CD4-positive, alpha-beta T cell treated with Interleukin-10 for 1 hour (primary cell): ENCODE measurements at places on chromosomes 11 and 22.

- no peak for DNase-seq
Observed at GRCh38 chr11:704781-705645, 1.0 kb upstream of the EPS8L2 start.

- DNase-seq = no peak
Observed at GRCh38 chr11:114192841-114193389, 103.3 kb upstream of the NNMT start.

DNA sequence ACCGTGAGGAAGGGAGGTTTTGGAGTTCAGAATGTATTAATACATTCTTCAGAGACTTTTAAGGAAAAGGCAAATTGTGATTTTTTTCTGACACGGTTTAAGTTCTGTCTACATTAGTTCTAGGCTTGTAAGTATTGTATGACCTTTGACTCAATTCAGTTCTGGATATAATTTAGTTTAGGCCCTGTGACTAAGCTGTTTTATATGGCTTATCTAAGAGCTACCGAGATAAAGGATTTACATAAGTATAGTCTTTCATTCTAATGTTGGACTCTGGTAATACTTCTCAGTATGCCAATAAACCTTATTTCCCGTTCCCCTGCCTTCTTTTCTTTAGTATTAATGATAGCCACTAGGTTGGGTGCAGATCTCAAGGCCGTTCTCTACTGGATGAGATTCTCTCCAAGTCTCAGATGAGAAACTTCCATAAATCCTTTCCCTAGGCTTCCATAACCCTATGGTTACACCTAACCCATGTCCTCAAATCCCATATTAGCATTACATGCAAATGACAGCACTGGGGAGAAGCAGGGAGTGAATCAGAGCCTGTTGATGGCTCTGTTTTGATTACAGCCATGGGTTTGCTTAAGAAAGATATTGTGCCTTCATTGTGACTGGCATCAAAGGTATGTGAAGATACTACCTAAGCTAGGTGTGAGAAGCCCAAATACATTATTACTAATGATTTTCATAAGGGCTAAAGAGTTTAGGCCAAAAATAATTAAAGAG lies 38.7 kb downstream of the BARX2 start:
- DNase-seq = no peak

- no peak for DNase-seq
Observed at GRCh38 chr22:16922706-16923105, 85.3 kb downstream of the GAB4 start.

GRCh38 chr11:3160252-3161031 lies 4.7 kb downstream of the OSBPL5 start:
- DNase-seq = peak; percentile 6

DNA sequence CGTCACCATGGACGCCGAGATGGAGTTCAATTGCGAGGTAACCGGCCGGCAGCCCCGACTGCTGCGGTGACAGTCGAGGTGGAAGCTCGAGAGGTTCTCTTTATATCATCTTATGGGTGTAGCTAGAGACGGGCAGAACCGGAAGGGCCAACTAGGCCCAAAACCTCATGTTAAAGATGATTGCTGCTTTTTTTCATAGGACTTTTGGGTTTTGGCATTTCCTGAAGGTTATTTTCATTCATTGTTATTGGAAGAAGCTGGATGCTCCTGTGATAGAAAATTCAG lies 585 bp downstream of the NF2 start:
- DNase-seq = no peak

DNA sequence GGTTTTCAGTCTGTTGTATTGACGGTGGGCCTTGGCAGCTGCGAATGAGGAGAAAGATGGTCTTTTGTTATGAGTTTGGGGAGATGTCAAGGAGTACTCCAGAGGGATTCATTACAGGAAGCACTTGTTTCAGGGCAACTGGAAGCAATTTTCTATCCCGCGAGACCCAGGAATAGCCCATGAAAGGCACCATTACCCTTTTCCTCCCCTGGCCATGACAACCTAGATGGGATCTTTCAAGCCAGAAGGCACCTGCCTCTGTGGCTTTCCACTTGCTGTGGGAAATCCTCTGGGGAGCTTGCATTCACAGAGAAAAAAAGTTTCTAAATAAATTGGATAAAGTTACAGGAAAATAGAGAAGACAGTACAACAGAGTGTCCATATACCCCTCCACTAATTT lies 2.7 kb downstream of the ZNF215 start:
- no peak for DNase-seq

- DNase-seq = no peak
Observed at GRCh38 chr11:77400271-77400670, 73.6 kb downstream of the PAK1 start.

GRCh38 chr11:132490978-132491377 lies 1041.3 kb downstream of the OPCML start:
- no peak for DNase-seq

DNA sequence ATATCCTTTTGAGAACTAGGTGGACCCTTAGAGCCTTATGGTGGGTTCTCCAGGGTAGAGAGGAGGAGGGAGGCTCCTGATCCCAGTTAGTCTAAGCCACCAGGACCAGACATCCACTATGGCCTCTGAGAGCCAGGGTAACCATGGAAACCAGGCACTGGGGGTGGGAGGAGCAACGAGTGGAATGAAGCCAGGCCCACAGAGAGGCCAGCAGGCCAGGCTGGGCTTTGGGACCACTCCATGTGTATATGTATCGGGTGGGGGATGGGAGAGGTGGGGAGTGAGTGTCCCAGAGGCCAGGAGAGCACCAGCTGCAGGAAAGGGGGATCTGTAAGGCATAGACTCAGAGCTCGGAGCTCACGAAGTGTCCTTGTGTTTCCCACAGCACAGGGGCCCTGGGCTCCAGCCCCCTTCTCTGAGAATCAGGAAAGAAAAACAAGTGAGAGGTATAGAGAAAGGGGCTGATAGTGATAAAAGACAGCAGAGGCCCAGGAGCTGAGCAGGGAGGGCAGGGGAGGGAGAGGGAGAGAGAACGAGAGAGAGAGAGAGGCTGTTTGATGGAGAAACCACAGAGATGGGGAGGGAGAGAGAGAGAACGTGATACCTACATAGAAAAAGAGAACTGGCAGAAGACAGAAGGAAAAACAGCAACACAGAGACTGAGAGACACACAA lies 15.5 kb upstream of the TSPAN18 start:
- DNase-seq = no peak

- peak; percentile 88 for DNase-seq
Observed at GRCh38 chr11:46119352-46120216, 1.7 kb downstream of the PHF21A start.

GRCh38 chr22:19175602-19176174 lies 2.8 kb downstream of the SLC25A1 start:
- no peak for DNase-seq

GRCh38 chr22:38766076-38766777 lies 10.4 kb upstream of the SUN2 start:
- peak; percentile 62 for DNase-seq

DNA sequence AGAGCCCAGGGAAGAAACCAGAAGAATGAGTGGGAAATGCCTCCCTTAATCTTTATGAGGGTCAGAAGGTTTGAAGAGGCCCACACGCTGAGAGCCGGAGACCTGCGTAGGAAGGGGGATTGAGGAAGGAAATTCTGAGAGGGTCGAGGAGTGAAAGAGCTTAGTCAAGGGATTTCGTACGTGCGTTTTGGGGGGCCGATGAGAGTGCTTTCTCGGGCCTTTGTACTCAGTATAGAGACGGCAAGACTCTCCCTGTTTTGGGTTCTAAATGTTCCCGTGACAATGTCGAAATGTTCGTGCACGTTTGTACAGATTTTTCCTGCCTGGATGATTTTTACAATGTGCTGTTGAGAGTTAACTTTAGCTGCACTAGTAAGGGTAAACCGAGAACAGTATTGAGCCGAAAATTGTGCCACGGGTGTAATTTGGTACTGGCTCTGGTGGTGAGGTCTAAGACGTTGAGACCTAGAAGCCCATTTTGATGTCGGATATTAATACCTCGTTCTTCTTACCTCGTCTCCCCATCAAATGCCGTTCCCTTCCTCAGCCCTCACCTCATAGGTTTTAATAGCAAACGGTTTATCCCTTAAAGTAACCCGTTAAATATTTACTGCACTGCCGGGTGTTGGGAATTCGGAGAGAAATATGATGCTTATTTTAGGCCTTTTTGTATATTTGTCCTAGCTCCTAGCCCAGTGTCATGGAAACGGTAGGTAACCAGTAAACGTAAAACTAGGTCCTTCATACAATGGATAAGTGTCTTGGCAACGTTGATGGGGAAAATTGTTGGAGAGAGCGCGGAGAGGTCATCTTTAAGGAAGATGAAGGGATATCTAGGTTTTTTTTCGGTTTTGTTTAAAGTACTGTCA lies 734 bp downstream of the C11orf58 start:
- DNase-seq = no peak

DNA sequence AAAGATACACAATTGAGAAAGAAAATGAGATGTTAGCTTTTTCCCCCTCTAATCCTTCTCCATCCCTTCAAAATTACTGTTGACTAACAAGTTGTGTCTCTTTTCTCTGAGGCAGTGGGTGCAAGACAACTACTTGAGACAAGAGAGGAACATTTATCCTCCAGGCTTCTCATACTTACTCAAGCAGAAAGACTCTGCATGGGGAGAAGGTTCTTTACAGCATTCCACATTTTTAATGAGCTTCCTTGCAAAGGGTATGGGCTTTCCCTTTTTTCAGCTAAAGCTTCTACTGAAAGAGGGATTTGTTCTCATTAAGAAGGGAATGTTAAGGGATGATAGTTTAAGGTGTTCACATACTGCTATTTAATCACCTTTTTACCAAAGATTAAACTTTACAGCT lies 47.8 kb downstream of the PAX6 start:
- DNase-seq = no peak

GRCh38 chr22:40721266-40721665 lies 42.0 kb downstream of the MCHR1 start:
- DNase-seq = no peak

GRCh38 chr11:73320763-73321603 lies 12.9 kb downstream of the ARHGEF17 start:
- no peak for DNase-seq

DNA sequence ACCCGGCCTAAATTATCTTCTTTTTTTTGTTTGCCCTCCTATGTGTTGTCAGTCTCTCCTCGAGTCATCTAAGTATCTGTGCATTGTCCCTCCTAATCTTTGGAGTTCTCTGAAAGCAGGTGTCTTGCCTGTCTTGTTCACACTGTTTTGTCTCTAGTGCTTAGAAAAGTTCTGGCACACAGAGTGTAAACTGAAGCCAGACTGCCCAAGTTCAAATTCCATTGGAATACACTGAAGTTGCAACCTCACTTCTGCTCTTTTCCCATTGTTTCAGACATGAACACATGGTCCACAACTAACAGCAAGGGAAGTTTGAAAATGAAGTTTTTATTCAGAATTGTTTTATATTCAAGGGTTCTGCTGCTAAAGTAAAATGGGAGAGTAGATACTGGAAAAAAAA lies 38.7 kb downstream of the PAX6 start:
- DNase-seq = no peak

GRCh38 chr11:2144544-2145248 lies 5.5 kb upstream of the IGF2 start:
- DNase-seq = no peak

DNA sequence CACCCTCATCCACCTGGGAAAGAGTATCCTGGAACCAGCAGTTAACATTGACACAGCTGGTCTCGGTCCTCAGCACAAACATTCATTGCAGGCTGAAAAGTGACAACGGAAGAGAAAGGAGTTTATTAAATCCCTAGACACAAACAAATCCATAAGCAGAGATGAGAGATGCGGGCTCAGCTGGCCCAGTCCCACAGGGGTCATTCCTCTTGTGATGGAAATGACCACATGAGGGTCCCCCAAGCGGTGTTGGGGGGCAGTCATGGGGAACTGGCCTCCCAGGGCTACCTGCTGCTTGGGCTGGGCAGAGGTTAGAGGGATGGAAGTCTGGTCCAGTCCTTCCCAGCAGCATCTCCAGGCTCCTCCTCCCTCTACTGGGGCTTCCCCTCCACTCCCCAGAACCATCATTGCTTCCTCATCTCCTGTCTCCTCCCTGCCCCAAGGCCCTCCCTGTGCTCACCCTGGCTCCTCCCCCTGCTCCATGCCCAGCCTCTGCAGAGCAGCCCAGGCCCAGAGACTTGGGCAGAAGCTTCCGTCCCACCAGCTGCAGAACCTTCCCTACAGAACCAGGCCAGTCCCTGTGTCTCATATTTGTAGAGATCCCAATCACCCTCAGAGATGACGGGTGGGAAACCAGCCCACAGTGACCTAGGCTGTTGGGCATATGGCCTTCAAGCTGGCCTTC lies 5.4 kb upstream of the IGLL5 start:
- peak; percentile 27 for DNase-seq

- no peak for DNase-seq
Observed at GRCh38 chr11:36109850-36110606, 166.2 kb downstream of the LDLRAD3 start.

- DNase-seq = no peak
Observed at GRCh38 chr11:15865212-15865987, 490.9 kb downstream of the SOX6 start.

- DNase-seq = no peak
Observed at GRCh38 chr22:30312053-30312452, 14.7 kb downstream of the TBC1D10A start.
